ENCODE measurements at places on chromosomes 4 and X. TPM values are rescaled to one million over a fixed set of nuclear protein-coding genes. Genes with fewer than 3 reads are reported as not detected.

The TLR2 gene
- total RNA-seq: 16.4 TPM

The RHOXF2B gene
- not detected for total RNA-seq

The FAM47B gene
- total RNA-seq: not detected

The DGKK gene
- total RNA-seq: under 0.01 TPM

The IQCM gene
- not detected for total RNA-seq

The MAGEA10 gene
- 0.24 TPM for total RNA-seq

Measured in umbilical cord (tissue), 2 donors.